ENCODE measurements at places on chromosomes 2 and 18. TPM values are rescaled to one million over a fixed set of nuclear protein-coding genes. Genes with fewer than 3 reads are reported as not detected.

The CIB4 gene
- total RNA-seq, result not detected

DNA sequence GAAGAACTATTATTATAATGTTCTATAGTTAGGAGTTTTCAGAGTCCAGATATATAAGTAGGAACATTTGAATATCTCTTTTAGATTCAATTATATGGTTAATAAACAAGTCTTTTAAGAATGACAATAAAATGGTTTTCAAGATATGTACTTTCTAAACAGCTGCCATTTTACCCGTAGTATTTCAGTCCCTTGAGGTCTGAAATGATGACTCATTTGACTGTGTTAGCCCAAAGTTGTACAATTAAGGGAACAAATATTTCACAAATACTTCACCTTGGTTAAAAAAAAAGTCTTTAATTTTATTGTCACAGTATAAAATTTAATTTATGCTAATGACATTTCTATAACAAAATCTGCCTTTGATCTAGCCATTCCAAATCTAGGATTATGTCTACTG, 91.6 kb upstream of the TANK start:
- no peaks in the 10 kb centered on the region for H3K36me3 ChIP-seq
- H3K27me3 ChIP-seq, result peaks cover 2% of the 10 kb centered on the region
- no peak overlapping the region for H3K4me3 ChIP-seq
- DNase-seq, result no peak

DNA sequence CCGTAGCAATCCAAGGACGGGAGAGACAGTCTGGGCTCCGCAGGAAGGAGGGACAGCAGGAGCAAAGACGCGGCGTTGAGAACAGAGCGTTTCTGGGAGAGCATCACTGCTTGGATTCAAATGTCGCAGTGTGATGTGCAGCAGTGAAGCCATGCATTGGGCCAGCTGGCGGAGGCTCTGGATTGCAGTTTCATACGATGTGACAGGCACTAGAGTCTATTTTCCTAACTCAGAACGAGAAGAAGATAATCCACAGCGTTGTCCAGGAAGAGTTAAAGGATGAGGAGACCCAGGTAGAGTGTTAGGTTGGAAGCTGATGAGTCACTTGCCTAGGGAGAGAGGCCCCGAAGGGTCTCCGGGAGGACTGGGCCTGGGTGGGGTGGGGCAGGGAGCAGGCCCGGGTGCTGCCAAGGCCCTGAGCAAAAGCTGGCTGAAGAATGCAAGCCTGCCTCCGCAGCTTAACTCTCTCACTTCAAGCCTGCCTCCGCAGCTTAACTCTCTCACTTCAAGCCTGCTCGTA, 17.7 kb upstream of the SEMA4C start:
- H3K4me3 ChIP-seq, result no peak overlapping the region
- no peak for DNase-seq

DNA sequence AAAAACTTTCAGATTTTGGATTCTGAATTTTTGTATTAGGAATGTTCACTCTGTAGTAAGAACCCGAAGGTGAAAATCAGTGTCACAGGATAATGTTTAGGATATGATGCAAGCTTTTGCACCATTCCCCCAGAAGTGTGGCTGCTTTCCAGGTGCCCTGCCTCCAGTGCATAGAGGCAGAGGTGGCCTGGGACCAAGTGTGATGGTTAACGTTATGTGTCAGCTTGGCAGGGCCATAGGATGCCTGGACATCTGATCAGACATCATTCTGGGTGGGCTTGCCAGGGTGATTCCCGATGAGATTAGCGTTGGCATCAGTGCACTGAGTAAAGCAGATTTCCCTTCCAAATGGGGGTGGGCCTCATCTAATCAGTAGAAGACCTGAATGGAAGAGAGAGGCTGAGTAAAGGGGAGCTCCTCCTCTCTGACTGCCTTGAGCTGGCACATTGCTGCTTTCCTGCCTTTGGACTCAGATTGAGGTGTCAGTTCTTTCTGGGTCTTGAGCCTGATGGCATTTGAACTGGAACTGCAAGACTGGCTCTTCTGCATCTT, 177.4 kb upstream of the HS6ST1 start:
- H3K27ac ChIP-seq, result no peak overlapping the region
- no peaks in the 10 kb centered on the region for H3K36me3 ChIP-seq
- H3K4me3 ChIP-seq, result no peak overlapping the region
- H3K27me3 ChIP-seq, result peaks cover 9% of the 10 kb centered on the region
- peaks cover 3% of the 10 kb centered on the region for H3K4me1 ChIP-seq

The POLR1B gene
- total RNA-seq, result 68.2 TPM

The DNAJC27 gene
- 6.1 TPM for total RNA-seq

GRCh38 chr2:129611471-129611870, 368.0 kb upstream of the RAB6C start:
- H3K4me3 ChIP-seq, result no peak overlapping the region
- no peak overlapping the region for H3K27ac ChIP-seq
- H3K4me1 ChIP-seq, result no peaks in the 10 kb centered on the region
- DNase-seq, result no peak

- no peak overlapping the region for H3K27ac ChIP-seq
- DNase-seq, result no peak
- H3K4me3 ChIP-seq, result no peak overlapping the region
- no peaks in the 10 kb centered on the region for H3K27me3 ChIP-seq
Measured at GRCh38 chr2:177315364-177315763, 50.8 kb upstream of the NFE2L2 start.

GRCh38 chr2:32798829-32799228, 147.9 kb upstream of the LTBP1 start:
- H3K27ac ChIP-seq, result no peak overlapping the region
- H3K4me3 ChIP-seq, result no peak overlapping the region
- DNase-seq, result no peak
- H3K36me3 ChIP-seq, result peaks cover 4% of the 10 kb centered on the region
- H3K27me3 ChIP-seq, result no peaks in the 10 kb centered on the region
- no peaks in the 10 kb centered on the region for H3K4me1 ChIP-seq

The GPR45 gene
- total RNA-seq, result not detected

GRCh38 chr2:175755656-175756386, 246.2 kb downstream of the LNPK start:
- H3K36me3 ChIP-seq, result no peaks in the 10 kb centered on the region
- H3K27me3 ChIP-seq, result no peaks in the 10 kb centered on the region
- H3K27ac ChIP-seq, result no peak overlapping the region
- DNase-seq, result no peak
- H3K4me3 ChIP-seq, result no peak overlapping the region
- H3K4me1 ChIP-seq, result no peaks in the 10 kb centered on the region

- H3K36me3 ChIP-seq, result no peaks in the 10 kb centered on the region
- H3K27me3 ChIP-seq, result no peaks in the 10 kb centered on the region
- DNase-seq, result no peak
Measured at GRCh38 chr2:51448911-51449310, 417.0 kb upstream of the NRXN1 start.

DNA sequence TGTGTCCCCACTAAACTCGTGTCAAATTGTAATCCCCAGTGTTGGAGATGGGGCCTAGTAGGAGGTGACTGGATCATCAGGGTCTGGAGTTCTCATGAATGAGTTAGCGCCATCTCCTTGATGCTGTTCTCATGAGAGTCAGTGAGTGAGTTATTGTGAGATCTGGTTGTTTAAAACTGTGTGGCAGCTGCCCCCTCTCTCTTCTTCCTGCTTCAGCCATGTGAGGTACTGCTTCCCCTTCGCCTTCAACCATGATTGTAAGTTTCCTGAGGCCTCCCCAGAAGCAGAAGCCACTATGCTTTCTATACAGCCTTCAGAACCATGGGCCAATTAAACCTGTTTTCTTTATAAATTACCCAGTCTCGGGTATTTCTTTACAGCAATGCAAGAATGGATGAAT, 50.4 kb downstream of the AP1S3 start:
- H3K27ac ChIP-seq, result no peak overlapping the region
- no peak for DNase-seq
- peaks cover 6% of the 10 kb centered on the region for H3K27me3 ChIP-seq
- peaks cover 9% of the 10 kb centered on the region for H3K4me1 ChIP-seq
- H3K4me3 ChIP-seq, result no peak overlapping the region

The COL4A3 gene
- not detected for total RNA-seq

DNA sequence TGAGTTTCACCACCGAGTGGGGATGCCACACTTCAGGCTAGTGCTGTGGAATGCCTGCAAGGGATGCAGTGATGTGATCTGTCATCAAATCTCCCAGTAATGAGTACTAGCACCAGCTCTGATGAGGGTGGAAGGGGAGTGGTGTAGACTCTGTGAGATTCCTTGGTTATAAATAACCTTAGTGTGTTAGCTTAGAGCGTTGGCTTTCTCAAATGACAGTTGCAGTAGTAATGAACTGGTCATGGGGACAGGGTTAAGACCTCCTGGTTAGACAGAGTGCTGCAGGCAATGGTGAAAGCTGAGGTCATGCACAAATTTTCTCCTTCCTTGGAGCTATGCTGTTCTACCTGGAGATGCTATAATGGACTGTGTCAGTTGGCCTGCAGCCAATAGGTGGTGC, 1063.4 kb upstream of the CRIM1 start:
- DNase-seq, result no peak
- H3K4me3 ChIP-seq, result no peak overlapping the region
- H3K27me3 ChIP-seq, result no peaks in the 10 kb centered on the region

- H3K4me1 ChIP-seq, result peaks cover 43% of the 10 kb centered on the region
- H3K4me3 ChIP-seq, result peak overlapping the region; percentile 91
- no peaks in the 10 kb centered on the region for H3K27me3 ChIP-seq
- H3K36me3 ChIP-seq, result peaks cover 87% of the 10 kb centered on the region
- DNase-seq, result no peak
Measured at GRCh38 chr2:230230087-230230486, 4.6 kb downstream of the SP140 start.

The ZNF892 gene
- 4.8 TPM for total RNA-seq

The UGT1A10 gene
- total RNA-seq, result not detected

DNA sequence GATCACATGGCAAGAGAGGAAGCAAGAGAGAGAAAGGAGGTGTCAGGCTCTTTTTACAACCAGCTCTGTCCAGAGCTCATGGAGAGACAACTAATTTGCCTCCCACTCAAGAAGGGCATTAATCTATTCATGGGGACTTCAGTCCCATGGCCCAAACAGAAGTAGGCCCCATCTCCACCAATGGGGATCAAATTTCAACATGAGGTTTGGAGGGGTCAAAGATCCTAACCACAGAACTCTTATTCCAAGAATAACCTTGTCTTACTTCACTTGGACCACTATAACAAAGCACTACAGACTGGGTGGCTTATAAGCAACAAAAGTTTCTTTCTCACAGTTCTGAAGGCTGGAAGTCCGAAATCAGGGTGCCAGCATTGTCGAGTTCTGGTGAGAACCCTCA, 31.8 kb downstream of the GRB14 start:
- no peak overlapping the region for H3K27ac ChIP-seq
- no peak overlapping the region for H3K4me3 ChIP-seq
- no peaks in the 10 kb centered on the region for H3K36me3 ChIP-seq
- no peak for DNase-seq
- H3K4me1 ChIP-seq, result no peaks in the 10 kb centered on the region
- H3K27me3 ChIP-seq, result no peaks in the 10 kb centered on the region

DNA sequence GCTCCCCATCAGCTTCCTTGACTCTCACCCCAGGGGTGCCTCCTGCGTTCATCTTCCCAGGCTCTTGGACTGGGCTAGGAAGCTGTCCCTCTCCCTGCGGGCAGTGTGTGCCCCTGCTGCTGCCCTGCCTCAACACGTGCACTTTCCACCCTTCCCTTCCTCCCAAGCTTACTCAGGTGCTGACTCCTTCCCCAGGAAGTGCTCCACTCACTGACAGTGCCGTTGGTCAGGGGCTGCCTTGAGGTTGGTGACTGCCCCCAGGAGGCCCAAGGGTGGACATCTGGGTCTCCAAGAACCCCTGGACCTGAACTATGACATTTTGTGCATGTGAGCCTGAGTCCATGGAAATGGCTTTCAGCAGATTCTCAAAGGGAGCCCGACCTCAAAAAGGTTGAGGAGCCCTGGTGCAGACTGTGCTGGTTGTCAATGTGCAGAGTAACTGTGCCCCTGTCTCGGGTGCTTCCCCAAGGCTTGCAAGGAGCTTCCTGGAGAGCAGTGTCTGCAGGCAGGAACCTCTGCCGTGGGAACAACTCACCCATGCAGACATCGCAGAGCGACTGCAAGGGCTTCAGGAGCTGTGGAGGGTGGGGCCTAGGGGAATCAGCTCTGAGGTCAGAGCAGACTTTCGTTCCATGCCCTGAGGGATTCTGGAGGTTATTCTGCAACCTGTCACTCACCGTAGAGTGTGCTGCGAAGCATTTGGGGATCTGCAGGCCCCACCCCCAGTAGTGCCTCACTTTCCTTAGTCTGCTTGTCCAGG, 116.5 kb upstream of the MCFD2 start:
- DNase-seq, result no peak
- no peak overlapping the region for H3K27ac ChIP-seq
- no peak overlapping the region for H3K4me3 ChIP-seq
- H3K4me1 ChIP-seq, result peaks cover 3% of the 10 kb centered on the region
- no peaks in the 10 kb centered on the region for H3K27me3 ChIP-seq

The CHRNG gene
- not detected for total RNA-seq

DNA sequence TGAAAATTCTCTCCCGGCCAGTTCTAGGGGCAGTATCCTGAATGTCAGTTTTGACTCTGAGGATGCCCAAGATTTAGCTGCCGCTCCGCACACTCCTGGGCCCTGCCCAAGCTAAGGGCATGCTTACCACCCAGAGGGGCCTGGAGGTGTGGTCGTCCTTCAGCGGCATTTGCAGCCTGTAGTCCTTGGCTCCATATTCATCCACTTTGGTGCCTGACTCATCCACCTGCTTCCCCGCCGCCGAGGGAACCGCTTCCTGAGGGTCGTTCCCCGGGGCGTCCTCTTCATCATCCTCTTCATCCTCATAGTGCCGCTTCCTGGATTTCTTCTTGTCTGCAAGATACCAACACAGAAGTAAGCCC, 577 bp downstream of the ERCC3 start:
- peaks cover 18% of the 10 kb centered on the region for H3K4me1 ChIP-seq
- H3K36me3 ChIP-seq, result peaks cover 50% of the 10 kb centered on the region
- DNase-seq, result no peak
- no peaks in the 10 kb centered on the region for H3K27me3 ChIP-seq

- H3K4me3 ChIP-seq, result no peak overlapping the region
- H3K27me3 ChIP-seq, result no peaks in the 10 kb centered on the region
- H3K4me1 ChIP-seq, result peaks cover 20% of the 10 kb centered on the region
Measured at GRCh38 chr2:96860065-96861029, 2.5 kb upstream of the ANKRD39 start.

DNA sequence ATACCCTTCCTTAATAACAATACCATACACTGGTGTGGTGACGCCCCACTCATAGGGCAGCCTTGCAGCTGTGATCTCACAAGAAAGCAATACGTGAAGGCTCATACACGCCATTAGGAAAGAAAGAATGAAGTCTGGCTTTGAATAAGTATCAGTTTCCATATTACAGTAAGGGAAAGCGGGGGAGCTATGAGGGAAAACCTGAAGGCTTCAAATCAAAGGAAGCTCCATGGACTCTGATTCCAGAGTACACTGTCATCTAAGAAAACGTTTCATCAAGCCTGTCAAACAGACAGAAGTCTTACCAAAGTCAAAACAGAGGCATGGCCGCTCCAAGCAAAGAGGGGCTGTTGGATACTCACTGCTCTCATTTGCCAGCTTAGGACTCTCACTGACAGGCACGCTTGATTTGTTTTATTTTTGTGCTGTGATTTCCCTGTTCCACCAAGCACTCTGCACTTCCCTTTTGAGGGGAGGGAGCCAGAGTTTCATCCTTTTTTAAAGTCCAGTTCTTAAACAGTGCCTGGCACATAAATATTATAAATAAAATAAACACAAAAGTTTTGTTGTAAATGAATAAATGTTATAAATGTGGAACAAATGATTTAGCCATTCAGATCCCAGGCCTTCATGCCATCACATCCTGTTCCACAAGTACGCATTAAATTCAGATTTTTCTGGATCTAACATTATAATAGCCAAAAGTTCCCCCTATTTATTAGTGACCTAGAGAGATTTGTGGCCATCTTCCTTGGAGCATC, 221.2 kb downstream of the PIEZO2 start:
- no peak overlapping the region for H3K27ac ChIP-seq
- DNase-seq, result no peak
- H3K36me3 ChIP-seq, result no peaks in the 10 kb centered on the region
- H3K4me3 ChIP-seq, result no peak overlapping the region
- peaks cover 4% of the 10 kb centered on the region for H3K27me3 ChIP-seq
- H3K4me1 ChIP-seq, result no peaks in the 10 kb centered on the region

All from activated T-helper 2 cell treated with anti-CD3 and anti-CD28 coated beads, Interferon-gamma antibody, Interleukin-2, Interleukin-4, amounts not matched to agents 10 μg/mL and 5 μg/mL and 100 μg/mL, durations not matched to agents 14 hours and 24 hours and 36 hours (primary cell).